GM23248 (cell line): ENCODE measurements at places on chromosomes 6 and 20. TPM values are rescaled to one million over a fixed set of nuclear protein-coding genes. Genes with fewer than 3 reads are reported as not detected.
A peak's percentile ranks its signal among the peaks of the same experiment; 100 is the strongest.

GRCh38 chr6:26197636-26197932, 110.4 kb downstream of the HFE start:
- DNase-seq: no peak

DNA sequence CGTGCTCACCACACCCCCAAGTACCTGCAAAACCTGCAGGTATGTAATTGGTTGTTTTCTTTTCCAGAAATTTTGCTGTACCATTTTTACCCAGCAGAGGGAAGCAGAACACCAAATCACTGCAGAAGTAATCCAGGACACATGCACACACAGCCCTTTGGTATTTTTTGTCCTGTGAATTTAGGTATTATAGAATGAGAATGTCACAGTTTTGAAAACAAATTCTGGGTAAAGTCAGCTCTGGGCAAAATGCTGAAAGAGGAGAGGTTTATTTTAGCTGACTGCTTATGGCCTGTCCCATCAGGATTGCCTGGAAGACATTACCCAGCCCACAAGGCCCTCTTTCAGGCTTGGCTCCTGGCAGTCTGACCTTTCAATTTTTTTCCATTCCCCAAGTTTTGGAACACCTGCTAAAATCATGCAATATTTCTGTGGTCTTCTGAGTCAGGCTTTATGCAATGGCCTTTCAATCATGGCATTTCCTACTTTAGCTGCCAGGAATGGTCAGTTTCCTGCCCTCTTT, 3.5 kb upstream of the EFHC1 start:
- DNase-seq: peak; percentile 80

GRCh38 chr6:84651583-84651982, 112.8 kb downstream of the TBX18 start:
- no peak for DNase-seq

TP53TG5 gene
- polyA plus RNA-seq: 0.42 and 0.55 TPM in 2 replicates

TAP1 gene
- polyA plus RNA-seq: 29.8 and 30.7 TPM in 2 replicates
